ENCODE measurements at places on chromosomes 11 and 22.

- DNase-seq: no peak
These were observed 3.4 kb downstream of the POU2AF3 start for GRCh38 chr11:111301842-111302118.

DNA sequence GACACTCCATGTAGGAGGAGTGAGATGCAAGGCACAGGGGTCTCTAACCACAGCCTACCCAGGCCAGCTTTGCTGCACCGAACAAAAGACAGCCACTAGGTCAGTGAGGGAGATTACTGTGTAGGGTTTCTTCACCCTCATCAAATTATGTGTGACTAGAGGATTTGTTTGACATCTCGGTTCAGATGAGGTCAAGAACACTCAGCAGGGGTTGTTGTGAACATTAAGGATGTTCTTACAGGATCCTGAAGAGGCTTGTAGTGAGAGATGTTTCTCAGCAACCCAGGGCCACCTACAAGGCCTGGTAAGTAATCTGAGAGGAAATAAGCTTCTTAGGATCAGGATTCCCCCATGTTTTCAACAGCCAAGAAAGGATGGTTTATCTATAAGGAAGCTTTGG is 202.1 kb downstream of the NXPE2 start:
- DNase-seq: no peak

DNA sequence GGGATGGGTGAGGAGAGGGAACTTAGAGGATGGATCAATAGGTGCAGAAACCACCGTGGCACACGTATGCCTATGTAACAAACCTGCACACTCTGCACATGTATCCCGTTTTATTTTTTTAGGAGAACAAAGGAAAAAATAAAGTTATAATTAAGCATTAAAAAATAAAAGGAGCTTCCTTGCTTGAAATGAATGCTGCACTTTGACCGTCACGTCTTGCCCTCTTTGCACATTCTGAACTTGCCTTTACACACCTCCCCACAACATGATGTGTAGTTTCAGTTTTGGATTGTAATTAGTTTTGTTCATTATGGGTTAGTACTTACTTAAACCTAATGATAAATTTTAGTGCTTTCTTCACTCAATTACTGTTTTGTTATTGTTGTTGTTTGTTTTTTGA is 3.1 kb upstream of the CSRP3 start:
- no peak for DNase-seq

GRCh38 chr11:121777056-121777455 is 324.3 kb upstream of the SORL1-AS1 start:
- DNase-seq: no peak

GRCh38 chr11:131823772-131824171 is 453.4 kb downstream of the NTM start:
- DNase-seq: no peak

- no peak for DNase-seq
These were observed 21.6 kb upstream of the KCNQ1OT1 start for GRCh38 chr11:2721210-2721916.

- DNase-seq: no peak
These were observed 658.2 kb downstream of the NTM start for GRCh38 chr11:132028380-132029240.

GRCh38 chr22:42363892-42364291 is 68.3 kb downstream of the NFAM1 start:
- DNase-seq: no peak

DNA sequence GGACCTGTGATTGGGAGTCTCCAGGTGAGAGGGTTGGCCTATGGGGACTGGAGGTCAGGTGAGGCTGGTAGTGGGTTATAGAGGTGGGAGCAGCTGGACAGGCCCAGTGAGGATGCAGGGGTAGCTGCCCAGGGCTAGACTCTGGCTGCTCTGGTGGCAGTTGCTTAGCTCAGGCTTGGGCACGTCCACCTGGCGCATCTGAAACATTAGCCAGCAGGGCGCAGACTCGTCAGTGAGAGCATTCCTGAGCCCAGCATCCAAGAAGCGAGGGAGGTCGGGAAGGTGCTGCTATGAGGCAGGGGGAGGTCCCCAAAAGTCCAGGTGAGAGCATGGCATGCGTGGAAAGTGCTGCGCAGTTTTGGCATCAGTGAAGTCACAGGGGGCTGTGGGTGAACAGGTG is 3.5 kb upstream of the GGT1 start:
- no peak for DNase-seq

GRCh38 chr11:83102834-83103233 is 31.1 kb upstream of the RAB30 start:
- no peak for DNase-seq

DNA sequence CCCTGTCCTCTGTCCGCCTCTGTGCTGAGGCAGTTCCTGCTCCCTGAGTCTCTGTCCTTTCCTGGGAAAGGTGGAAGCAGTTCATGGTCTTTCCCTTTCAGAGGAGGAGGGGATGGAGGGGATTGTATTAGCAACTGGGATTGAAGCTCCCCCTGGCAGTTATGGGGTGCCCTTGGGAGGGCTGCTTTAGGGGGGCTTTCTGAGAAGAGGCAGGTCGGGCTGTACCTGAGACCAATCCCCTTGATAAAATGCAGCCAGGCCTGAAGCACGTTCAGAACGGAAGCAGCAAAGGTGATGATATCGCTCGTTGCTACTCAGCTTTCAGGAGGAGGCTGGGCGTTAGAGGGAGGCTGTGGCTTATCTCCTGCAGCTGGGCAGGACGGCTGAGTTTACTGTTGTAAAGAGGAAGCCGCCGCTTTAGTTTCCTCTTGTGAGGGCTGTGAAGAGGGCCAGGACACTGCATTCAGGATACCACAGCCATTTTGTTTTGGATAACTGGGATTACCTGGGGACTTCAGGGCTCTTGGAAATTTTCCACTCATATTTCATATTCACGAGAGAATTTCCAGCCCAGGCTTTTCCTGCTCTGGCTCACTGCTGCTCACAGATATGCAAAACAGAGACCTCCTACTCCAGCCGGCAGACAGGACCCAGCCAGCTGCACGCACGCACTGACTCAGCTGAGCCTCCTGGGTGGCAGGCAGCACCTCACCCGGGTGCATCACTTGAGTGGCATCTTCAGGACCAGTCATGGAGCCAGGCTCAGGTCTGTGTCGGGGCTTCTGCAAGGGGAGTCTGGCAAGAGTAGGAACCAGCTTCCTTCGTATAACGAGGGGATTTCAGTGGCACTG is 798 bp downstream of the AMPD3 start:
- peak; percentile 79 for DNase-seq

GRCh38 chr22:49132009-49132408 is 695.7 kb downstream of the BRD1 start:
- DNase-seq: no peak

DNA sequence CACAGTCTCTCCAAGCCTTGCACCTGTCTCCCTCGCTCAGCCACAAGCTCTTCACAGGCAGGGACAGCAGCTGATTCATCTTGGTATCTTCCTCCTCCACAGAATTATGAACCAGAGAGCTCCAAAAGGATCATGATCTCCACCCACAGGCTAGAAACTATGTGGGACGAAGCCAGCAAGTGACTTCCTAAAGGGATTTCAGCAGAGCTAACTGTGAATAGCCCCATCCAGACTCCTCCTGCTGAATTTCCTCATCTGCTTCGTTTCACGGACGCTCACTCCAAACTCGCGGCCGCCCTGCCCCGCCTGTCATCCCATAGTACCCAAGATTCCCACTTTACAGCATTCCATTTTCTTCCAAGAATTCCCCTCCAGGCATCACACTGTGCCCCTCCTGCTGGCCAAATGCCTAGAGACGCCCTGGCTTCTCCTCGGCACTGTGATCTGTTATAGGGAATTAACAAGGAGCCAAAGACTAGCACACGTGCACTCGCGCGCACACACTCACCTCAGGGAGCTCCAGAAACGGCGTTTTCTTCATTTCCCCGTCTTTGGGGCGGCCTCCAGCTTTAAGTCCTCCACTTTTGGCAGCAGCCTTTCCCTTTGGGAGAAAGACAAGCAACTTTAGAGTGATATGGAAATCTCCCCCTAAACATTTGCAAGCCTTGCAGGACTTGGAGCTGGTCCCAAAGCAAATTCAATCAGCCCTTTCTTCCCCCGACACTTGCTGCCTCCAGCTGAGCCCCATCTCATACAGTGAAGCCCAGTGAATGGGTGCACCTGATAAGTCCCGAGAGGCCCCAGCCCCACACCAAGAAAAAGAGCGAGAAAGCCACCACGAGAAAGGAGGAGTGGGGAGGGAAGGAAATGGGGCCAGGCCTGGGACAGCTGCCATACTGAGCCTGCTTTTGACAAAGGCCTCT is 35.5 kb downstream of the SPATA19 start:
- no peak for DNase-seq

- no peak for DNase-seq
These were observed 639.3 kb upstream of the KIRREL3 start for GRCh38 chr11:127639916-127640315.

- no peak for DNase-seq
These were observed 66.7 kb upstream of the LINC01488 start for GRCh38 chr11:69414773-69415187.

GRCh38 chr11:128515086-128515485 is 72.3 kb downstream of the ETS1 start:
- no peak for DNase-seq

GRCh38 chr22:36753120-36753802 is 22.7 kb downstream of the IFT27 start:
- DNase-seq: no peak

DNA sequence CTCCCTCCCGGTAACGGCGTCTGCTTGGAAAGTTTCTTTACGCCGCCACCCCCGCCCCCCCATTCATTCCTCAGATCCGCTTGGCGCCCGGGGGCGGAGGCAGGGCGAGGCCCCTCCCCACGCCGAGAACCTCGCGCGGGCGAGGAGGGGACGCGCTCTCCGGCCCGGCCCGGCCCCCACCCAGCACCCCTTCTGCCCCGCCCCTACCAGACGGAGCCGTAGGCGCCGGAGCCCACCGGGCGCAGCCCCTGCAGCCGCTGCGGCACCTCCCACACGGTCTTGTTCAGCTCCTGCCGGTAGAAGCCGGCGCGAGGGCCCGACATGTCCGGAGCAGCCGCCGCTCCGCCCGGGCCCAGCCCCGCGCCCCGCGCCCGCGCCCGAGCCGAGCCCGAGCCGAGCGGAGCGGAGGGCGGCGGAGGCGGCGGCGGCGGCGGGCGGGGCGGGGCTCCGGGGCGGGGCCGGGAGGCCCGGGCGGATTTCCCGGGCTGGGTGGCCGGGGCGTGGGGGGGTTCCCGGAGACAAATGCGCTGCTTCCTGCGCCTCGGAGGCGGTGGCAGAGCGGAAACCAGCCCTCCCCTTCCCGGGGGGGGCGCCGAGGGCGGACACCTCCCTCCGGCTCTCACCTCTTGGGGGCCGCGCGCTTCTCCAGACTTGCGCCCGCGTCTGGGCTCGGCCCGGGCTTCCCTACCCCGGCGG is at the start of gene MAPK11:
Gene MAPK11 (minus strand): TSS at position 411 of the 696 bp plus-strand sequence. CDS start 88 bp downstream, at position 323.
- DNase-seq: peak; percentile 75

DNA sequence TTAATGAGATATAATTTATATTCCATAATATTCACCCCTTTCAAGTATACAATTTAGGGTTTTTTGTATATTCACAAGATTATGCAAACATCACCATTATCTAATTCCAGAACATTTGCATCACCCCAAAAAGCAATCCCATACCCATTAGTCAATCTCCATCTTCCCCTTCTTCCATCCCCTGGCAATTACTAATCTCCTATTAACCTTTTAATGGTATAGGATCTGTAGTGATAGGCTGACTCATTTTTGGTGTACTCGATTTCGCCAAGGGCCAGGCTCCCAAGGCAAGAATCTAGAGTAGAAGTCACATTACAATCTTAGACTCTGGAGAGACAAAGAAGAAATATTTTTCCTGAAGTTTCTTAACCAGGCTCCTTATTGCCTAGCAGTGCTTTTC is 113.4 kb downstream of the GAB2 start:
- DNase-seq: no peak

- DNase-seq: no peak
These were observed 3.2 kb upstream of the TRPC6 start for GRCh38 chr11:101586965-101587364.

DNA sequence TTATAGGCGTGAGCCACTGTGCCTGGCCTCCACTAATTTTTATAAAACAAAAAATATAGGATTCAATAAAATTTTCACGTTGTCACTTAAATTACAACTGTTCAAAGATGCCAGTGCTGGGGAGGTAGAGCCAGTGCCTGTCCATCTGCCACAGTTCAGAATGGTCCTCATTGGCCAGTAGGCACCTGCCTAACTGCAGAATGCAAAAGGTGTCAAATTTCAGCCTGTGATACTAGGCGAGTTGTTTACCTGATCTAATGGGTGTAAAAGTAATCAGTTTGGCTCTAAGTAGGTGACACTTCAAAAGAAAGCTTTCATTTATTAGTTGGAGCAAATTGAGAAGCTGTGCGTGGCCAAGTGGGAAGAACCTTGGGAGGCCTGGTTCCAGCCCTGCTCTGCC is 2.4 kb downstream of the SMARCB1 start:
- DNase-seq: no peak

- no peak for DNase-seq
These were observed 321.7 kb downstream of the NTM start for GRCh38 chr11:131692151-131692550.

DNA sequence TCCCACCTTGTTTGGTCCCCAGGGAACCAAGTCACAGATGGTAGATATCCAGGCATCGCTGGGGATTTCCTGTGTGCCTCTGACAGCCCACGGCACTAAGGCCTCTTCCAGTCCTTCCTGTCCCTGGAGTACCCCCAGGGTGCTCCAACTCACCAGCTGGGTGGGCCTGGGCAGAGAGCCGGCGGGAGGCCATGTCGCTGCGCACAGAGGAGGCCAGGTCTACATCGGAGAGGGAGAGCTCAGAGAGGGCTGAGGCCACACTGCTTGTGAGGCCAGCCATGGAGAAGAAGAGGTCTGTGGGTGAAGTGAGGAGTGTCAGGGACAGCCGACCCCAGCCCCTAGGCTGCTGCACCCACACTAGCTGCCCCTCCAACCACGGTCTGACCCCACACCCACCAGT is 5.3 kb downstream of the ATG2A start:
- no peak for DNase-seq

- no peak for DNase-seq
These were observed 7.9 kb downstream of the PCSK7 start for GRCh38 chr11:117223741-117224689.

DNA sequence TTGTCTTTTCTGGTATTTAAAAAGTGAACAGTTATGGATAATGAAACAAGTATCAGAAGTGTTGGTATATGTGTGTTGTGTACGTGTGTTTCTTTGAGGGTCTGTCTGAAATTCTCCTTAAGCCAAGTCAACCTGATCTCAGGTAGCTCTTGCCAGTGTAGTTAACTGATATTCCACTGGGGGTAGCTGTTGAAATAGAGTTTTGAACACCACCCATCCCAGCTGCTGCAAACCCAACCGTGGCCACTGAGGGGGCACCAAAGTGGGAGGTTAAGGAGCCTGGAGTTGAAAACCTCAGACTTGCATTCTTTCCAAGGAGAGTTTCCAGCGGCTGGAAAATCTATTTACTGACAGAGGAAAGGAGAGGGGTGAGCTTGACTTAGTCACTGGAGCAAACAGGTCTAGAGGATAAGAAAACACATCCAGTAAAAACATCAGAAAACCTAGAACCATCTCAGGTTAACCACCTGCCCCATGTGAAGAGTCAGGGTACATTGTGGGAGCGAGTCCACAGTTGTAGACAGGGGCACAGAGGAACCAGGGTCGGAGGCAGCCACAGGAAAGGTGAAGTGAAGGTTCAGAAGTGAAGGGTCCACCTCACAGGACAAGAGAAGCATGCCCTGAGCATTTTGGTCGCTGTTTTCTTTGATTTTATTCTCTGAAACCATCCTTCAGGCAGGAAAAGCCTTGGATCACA is 8.8 kb upstream of the CUL5 start:
- peak; percentile 8 for DNase-seq

Measured in stimulated activated CD4-positive, alpha-beta T cell treated with anti-CD3 and anti-CD28 coated beads, Interleukin-4, amount 100 ng/mL, for 1 hour (primary cell).